ENCODE measurements at places on chromosomes 3 and 15. TPM values are rescaled to one million over a fixed set of nuclear protein-coding genes. Genes with fewer than 3 reads are reported as not detected.

The PRICKLE2 gene
- 121 TPM for total RNA-seq

The STRA6 gene
- total RNA-seq: 3.1 TPM

The COLQ gene
- total RNA-seq: 14.4 TPM

The CLDN16 gene
- 0.63 TPM for total RNA-seq

The ALPK3 gene
- 1.6 TPM for total RNA-seq

The ZIC4 gene
- 1.3 TPM for total RNA-seq

The FBLN2 gene
- total RNA-seq: 4.1 TPM

The LARP6 gene
- 17.5 TPM for total RNA-seq

The CFAP92 gene
- 1.6 TPM for total RNA-seq

The CLRN1 gene
- total RNA-seq: not detected
